A549 treated with CORT108297 at 1 μM for 4 hours (cell line): ENCODE measurements at places on chromosomes 12 and 14. TPM values are rescaled to one million over a fixed set of nuclear protein-coding genes. Genes with fewer than 3 reads are reported as not detected.

The UNC79 gene
- 0.01 to 0.02 TPM (median 0.02 TPM) in 4 of 5 replicates, not detected in the other for total RNA-seq

The PLEKHG7 gene
- total RNA-seq = 0.06 to 0.14 TPM (median 0.06 TPM) in 3 of 5 replicates, not detected in the others

The SPTB gene
- 1.0 to 1.5 TPM (median 1.1 TPM) in 5 replicates for total RNA-seq

The CABP1 gene
- total RNA-seq = 0.08 to 0.28 TPM (median 0.25 TPM) in 5 replicates

The LMNTD1 gene
- total RNA-seq = not detected in 5 replicates
